Activated CD8-positive, alpha-beta memory T cell treated with anti-CD3 and anti-CD28 coated beads for 36 hours (primary cell): ENCODE measurements at places on chromosomes 7 and 10. TPM values are rescaled to one million over a fixed set of nuclear protein-coding genes. Genes with fewer than 3 reads are reported as not detected.

The CDNF gene
- total RNA-seq, result 1.0 TPM

The CRTAC1 gene
- total RNA-seq, result not detected

The LHFPL3 gene
- not detected for total RNA-seq

The STAG3 gene
- total RNA-seq, result 7.1 TPM

The WDR86 gene
- not detected for total RNA-seq

The EPHB6 gene
- total RNA-seq, result 5.4 TPM

The FAM25G gene
- total RNA-seq, result not detected

The DNA2 gene
- total RNA-seq, result 45.7 TPM

The WNT2 gene
- total RNA-seq, result not detected

The CACNB2 gene
- not detected for total RNA-seq

The ERV3-1 gene
- 5.3 TPM for total RNA-seq

The PAX4 gene
- total RNA-seq, result not detected

The KCNMA1 gene
- not detected for total RNA-seq

The UCMA gene
- not detected for total RNA-seq

The UNCX gene
- not detected for total RNA-seq

The PGAM2 gene
- not detected for total RNA-seq

The NME8 gene
- total RNA-seq, result not detected

The SYT15 gene
- total RNA-seq, result 0.42 TPM
